Gastrocnemius medialis (tissue), 4 donors: ENCODE measurements at places on chromosomes 4 and X. TPM values are rescaled to one million over a fixed set of nuclear protein-coding genes. Genes with fewer than 3 reads are reported as not detected.

The LPAR4 gene
- 0.22 TPM for total RNA-seq

The USP17L20 gene
- total RNA-seq: not detected

The RASSF6 gene
- not detected for total RNA-seq

The NUDT10 gene
- 0.31 TPM for total RNA-seq

The SRPK3 gene
- 30.3 TPM for total RNA-seq

The GIMD1 gene
- not detected for total RNA-seq

The CT83 gene
- not detected for total RNA-seq

The BEND4 gene
- total RNA-seq: not detected

GRCh38 chrX:139559383-139560042, 29.0 kb downstream of the F9 start:
- no peak overlapping the region for H3K27ac ChIP-seq
- H3K4me3 ChIP-seq: no peak overlapping the region
- peak; percentile 3 for DNase-seq
- H3K36me3 ChIP-seq: no peaks in the 10 kb centered on the region

DNA sequence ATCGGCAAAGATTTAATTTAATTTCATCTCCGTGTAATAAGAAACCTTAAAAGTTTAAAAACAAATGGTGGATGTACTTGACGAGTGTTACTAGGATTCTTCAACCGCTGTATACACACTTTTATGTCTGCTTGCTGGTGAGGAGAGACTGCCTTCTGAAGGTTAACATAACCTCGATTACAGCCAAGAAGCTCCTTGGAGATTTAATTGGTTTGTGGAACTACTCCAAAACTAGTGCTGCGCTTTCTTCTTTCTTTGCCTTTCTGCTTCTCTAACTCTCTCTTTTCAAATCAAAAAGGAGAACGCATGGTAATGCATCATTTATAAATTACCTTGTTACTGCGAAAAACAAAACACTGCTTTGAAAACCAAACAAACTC, 109.0 kb downstream of the ANTXR2 start:
- no peak overlapping the region for H3K4me3 ChIP-seq
- H3K36me3 ChIP-seq: no peaks in the 10 kb centered on the region
- no peaks in the 10 kb centered on the region for H3K4me1 ChIP-seq
- DNase-seq: no peak
- H3K27me3 ChIP-seq: no peaks in the 10 kb centered on the region

GRCh38 chr4:153733751-153734448, 25.9 kb downstream of the RNF175 start:
- H3K27ac ChIP-seq: no peak overlapping the region
- H3K4me1 ChIP-seq: no peaks in the 10 kb centered on the region
- no peaks in the 10 kb centered on the region for H3K36me3 ChIP-seq
- no peak for DNase-seq

DNA sequence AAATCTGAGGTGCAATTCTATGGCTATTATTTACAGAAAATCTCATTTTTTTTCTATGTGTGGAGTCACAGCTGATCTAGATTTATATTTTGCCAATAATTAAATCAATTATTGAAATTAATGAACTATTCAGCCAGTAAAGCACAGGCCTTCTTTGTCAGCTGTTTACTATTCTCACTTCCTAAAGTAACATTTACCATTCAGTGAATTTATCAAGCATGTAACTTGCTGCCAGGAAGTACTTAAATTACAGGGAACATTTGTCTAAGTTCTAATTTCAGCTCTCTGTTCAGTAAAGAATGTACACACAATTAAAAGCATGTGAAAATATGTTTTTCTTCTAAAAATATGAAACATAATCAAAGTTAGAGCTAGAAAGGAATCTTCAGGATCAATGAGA, 79.3 kb downstream of the DTHD1 start:
- no peaks in the 10 kb centered on the region for H3K27me3 ChIP-seq
- no peak overlapping the region for H3K27ac ChIP-seq
- no peak overlapping the region for H3K4me3 ChIP-seq

DNA sequence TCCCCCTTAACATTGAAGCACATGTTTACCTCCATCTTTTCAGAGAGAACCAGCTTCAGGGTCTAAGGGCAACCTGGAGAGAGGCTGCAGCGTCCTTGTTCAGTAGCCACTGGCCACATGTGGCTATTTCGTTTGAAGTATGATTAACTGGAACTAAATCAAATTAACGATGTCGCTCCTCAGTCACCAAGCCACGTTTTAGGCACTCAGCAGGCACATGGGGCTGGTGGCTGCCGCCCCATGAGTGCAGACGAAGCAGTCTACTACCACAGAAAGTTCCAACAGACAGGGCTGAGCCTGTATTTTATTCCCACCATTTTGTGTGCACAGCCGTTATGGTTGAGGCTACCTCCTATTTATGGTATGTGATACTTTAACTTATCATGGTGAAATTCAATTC, 99.4 kb downstream of the WFS1 start:
- H3K36me3 ChIP-seq: no peaks in the 10 kb centered on the region
- H3K4me1 ChIP-seq: no peaks in the 10 kb centered on the region
- H3K27ac ChIP-seq: no peak overlapping the region
- DNase-seq: no peak
- peaks cover 12% of the 10 kb centered on the region for H3K27me3 ChIP-seq
- no peak overlapping the region for H3K4me3 ChIP-seq

GRCh38 chr4:54727346-54727745, 69.6 kb downstream of the KIT start:
- H3K27me3 ChIP-seq: no peaks in the 10 kb centered on the region
- no peaks in the 10 kb centered on the region for H3K4me1 ChIP-seq
- H3K4me3 ChIP-seq: no peak overlapping the region
- H3K27ac ChIP-seq: no peak overlapping the region
- no peak for DNase-seq
- no peaks in the 10 kb centered on the region for H3K36me3 ChIP-seq

- no peaks in the 10 kb centered on the region for H3K36me3 ChIP-seq
- no peaks in the 10 kb centered on the region for H3K27me3 ChIP-seq
- H3K27ac ChIP-seq: no peak overlapping the region
- no peaks in the 10 kb centered on the region for H3K4me1 ChIP-seq
- DNase-seq: no peak
These were observed 25.6 kb downstream of the NR0B1 start for GRCh38 chrX:30283456-30284200.

DNA sequence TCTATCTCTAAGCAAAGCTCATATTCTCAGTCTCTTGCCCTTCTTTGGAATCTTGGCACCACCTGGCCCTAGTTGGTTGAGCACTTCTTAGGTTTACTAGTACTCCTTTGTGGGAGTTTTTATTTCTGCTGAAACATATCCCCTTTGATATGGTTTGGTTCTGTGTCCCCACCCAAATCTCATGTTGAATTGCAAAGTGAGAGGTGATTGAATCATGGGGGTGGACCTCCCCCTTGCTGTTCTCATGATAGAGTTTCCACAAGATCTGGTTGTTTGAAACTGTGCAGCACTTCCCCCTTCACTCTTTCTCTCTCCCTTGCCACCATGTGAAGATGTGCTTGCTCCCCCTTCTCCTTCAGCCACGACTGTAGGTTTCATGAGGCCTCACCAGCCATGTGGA, 22.2 kb upstream of the SYNPO2 start:
- no peak overlapping the region for H3K4me3 ChIP-seq
- peaks cover 5% of the 10 kb centered on the region for H3K4me1 ChIP-seq
- no peaks in the 10 kb centered on the region for H3K27me3 ChIP-seq
- no peaks in the 10 kb centered on the region for H3K36me3 ChIP-seq
- no peak overlapping the region for H3K27ac ChIP-seq
- DNase-seq: no peak

GRCh38 chrX:119223783-119224182, 12.3 kb upstream of the PGRMC1 start:
- no peaks in the 10 kb centered on the region for H3K36me3 ChIP-seq
- no peak overlapping the region for H3K4me3 ChIP-seq
- H3K27me3 ChIP-seq: no peaks in the 10 kb centered on the region
- no peak overlapping the region for H3K27ac ChIP-seq
- H3K4me1 ChIP-seq: no peaks in the 10 kb centered on the region
- DNase-seq: no peak

- H3K4me3 ChIP-seq: no peak overlapping the region
- no peak overlapping the region for H3K27ac ChIP-seq
- no peaks in the 10 kb centered on the region for H3K27me3 ChIP-seq
These were observed 130.1 kb downstream of the CEP135 start for GRCh38 chr4:56078866-56079265.

- H3K4me3 ChIP-seq: no peak overlapping the region
- DNase-seq: no peak
- peak overlapping the region; percentile 43 for H3K27ac ChIP-seq
- no peaks in the 10 kb centered on the region for H3K27me3 ChIP-seq
These were observed 6.8 kb downstream of the ANXA3 start for GRCh38 chr4:78558410-78558809.

DNA sequence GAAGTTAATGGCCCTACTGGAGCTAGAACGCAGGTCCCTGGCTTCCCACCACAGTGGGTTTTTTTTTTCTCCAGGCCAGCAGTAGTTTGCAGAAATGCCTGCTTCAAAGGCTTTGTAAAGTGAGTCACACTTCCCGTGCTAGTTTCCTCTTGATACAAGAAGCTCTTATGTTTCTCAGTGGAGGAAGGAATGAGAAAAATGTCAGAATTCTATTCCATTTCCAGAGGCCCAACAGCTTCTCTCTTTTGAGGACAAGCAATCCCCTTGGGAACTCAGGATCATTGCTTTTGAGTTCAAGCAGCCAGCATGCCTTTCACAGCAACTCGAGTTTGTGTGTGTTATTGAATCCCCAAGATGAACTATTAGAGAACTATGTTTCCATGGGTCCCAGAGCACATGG, 134.3 kb downstream of the GUCY2F start:
- no peaks in the 10 kb centered on the region for H3K4me1 ChIP-seq
- no peak overlapping the region for H3K4me3 ChIP-seq
- no peaks in the 10 kb centered on the region for H3K27me3 ChIP-seq
- DNase-seq: no peak

- no peaks in the 10 kb centered on the region for H3K36me3 ChIP-seq
- no peak overlapping the region for H3K4me3 ChIP-seq
- H3K27me3 ChIP-seq: no peaks in the 10 kb centered on the region
- DNase-seq: no peak
- H3K4me1 ChIP-seq: no peaks in the 10 kb centered on the region
These were observed 1029.7 kb upstream of the TENM3 start for GRCh38 chr4:181213551-181213950.

DNA sequence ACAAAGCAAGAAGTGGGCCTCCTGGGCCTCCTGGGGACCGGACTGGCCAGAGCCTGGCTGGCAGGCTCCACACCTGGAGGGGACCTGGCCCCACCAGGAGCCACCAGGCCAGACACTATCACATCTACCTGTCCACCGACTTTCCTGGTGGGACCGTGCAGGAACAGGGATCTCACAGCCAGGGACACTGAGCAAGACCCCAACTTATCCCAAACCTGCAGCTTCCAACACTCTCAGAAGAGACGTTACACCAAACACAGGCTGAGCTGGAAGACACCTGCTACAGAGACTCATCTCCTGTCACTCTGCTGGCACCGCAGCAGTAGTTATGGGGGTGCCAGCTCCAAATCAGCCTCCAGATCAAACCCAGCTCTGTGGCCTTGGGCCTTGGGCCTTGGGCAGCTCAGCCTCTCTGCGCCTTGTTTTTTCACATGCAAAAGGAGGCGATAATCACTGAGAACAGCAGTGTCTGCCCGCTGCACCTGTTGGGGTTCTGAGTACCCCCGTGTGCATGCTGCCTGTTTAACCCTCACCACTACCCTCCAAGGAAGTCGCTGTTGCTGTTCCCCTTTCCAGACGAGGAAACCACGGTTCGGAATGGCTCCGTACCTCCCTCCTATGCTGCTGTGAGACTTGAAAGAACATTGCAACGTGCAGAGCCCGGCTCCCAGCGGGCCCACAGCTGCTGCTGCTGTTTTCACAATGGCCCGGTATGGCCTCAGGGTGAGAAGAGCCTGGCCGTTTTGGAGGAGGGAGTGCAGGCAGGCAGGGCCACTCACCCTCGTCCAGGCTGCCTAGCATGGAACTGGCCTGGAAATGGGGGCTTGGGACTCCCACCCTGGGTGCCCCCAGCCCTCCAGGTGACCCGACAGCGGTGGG, 69.6 kb downstream of the ADRA2C start:
- H3K36me3 ChIP-seq: no peaks in the 10 kb centered on the region
- no peak overlapping the region for H3K4me3 ChIP-seq
- no peak overlapping the region for H3K27ac ChIP-seq
- no peak for DNase-seq
- no peaks in the 10 kb centered on the region for H3K4me1 ChIP-seq
- peaks cover 11% of the 10 kb centered on the region for H3K27me3 ChIP-seq

DNA sequence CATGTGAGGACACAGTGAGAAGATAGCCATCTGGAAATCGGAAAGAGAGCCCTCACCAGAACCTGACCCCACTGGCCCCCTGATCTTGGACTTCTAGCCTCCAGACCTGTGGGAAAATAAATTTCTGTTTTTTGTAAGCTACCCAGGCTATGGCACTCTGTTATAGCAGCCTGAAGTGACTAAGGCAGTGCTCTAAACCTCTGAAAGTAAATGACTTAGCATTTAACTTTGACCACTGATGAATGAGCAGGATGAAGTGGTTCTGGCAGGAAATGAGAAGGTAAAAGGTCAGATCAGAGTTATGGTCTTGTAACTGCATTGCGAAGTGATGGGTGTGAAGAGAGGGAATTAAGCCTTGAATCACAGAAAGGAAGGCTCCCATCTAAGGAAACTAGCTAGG, 17.0 kb downstream of the GPAT3 start:
- H3K36me3 ChIP-seq: no peaks in the 10 kb centered on the region
- peak overlapping the region; percentile 64 for H3K27ac ChIP-seq
- H3K27me3 ChIP-seq: no peaks in the 10 kb centered on the region
- DNase-seq: no peak
- H3K4me3 ChIP-seq: no peak overlapping the region

- DNase-seq: no peak
- H3K27ac ChIP-seq: no peak overlapping the region
- no peaks in the 10 kb centered on the region for H3K36me3 ChIP-seq
- no peaks in the 10 kb centered on the region for H3K27me3 ChIP-seq
- H3K4me3 ChIP-seq: no peak overlapping the region
These were observed 8.9 kb upstream of the RGS12 start for GRCh38 chr4:3283916-3284315.

- H3K4me1 ChIP-seq: peaks cover 22% of the 10 kb centered on the region
- H3K27ac ChIP-seq: peak overlapping the region; percentile 12
- no peak overlapping the region for H3K4me3 ChIP-seq
- no peak for DNase-seq
These were observed 214.3 kb upstream of the PPARGC1A start for GRCh38 chr4:24104158-24104565.

DNA sequence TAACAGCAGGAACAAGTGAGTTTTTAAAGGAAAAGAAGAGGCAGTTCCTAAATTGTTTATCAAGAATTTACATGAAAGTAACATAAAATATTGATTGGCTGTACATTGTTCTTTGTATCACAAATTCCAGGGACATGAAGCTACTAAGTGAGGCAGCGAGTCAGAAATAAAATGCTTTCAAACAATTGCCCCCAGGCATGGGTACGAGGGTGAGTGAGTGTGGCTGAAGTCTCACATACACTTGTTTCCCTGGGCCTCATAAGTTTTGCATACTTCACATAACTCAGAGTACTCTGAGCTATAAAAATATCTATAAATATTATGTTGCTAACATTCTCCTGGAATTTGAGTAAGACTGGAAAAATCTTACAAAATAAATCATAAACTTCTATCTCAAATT, 511.6 kb upstream of the PRKX start:
- no peak overlapping the region for H3K27ac ChIP-seq
- DNase-seq: no peak
- H3K27me3 ChIP-seq: no peaks in the 10 kb centered on the region
- H3K36me3 ChIP-seq: no peaks in the 10 kb centered on the region
- no peaks in the 10 kb centered on the region for H3K4me1 ChIP-seq

GRCh38 chrX:9864011-9864410, 77.8 kb downstream of the SHROOM2 start:
- H3K27me3 ChIP-seq: no peaks in the 10 kb centered on the region
- H3K27ac ChIP-seq: no peak overlapping the region
- H3K4me3 ChIP-seq: no peak overlapping the region
- no peak for DNase-seq
- H3K4me1 ChIP-seq: no peaks in the 10 kb centered on the region

GRCh38 chr4:102494603-102495002, 6.6 kb upstream of the NFKB1 start:
- no peak overlapping the region for H3K4me3 ChIP-seq
- no peak overlapping the region for H3K27ac ChIP-seq
- no peak for DNase-seq
- no peaks in the 10 kb centered on the region for H3K36me3 ChIP-seq
